ENCODE measurements at places on chromosomes 5 and 9. TPM values are rescaled to one million over a fixed set of nuclear protein-coding genes. Genes with fewer than 3 reads are reported as not detected.

DNA sequence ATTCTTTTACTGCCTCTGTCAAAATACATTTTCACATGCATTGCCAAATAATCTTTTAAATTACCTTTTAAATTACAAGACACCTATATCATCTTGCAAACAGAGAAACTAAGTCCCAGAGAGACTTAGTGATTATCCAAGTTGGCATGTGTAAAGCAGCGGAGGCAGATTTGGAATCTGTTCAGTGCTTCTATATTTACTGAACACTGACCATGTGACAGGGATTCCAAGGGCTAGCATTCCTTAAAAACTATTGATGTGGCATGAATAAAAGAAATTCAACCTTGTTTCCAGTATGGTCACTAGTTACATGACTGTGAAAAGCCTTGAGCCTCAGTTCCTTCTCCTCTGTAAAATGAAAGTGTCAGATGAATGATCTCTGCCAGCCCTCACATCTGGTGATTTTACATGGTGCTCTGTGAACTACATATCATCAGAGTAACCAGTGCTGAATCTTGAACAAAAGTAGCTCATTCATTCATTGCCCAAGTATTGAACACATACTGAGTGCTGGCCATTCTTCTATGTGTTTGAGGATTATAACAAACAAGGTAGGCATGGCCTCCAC lies 71.9 kb upstream of the PPP1R2B start:
- no peaks in the 10 kb centered on the region for H3K36me3 ChIP-seq
- no peak overlapping the region for H3K27ac ChIP-seq
- H3K27me3 ChIP-seq: no peaks in the 10 kb centered on the region
- no peak overlapping the region for H3K4me3 ChIP-seq
- H3K4me1 ChIP-seq: peaks cover 3% of the 10 kb centered on the region
- DNase-seq: no peak

DNA sequence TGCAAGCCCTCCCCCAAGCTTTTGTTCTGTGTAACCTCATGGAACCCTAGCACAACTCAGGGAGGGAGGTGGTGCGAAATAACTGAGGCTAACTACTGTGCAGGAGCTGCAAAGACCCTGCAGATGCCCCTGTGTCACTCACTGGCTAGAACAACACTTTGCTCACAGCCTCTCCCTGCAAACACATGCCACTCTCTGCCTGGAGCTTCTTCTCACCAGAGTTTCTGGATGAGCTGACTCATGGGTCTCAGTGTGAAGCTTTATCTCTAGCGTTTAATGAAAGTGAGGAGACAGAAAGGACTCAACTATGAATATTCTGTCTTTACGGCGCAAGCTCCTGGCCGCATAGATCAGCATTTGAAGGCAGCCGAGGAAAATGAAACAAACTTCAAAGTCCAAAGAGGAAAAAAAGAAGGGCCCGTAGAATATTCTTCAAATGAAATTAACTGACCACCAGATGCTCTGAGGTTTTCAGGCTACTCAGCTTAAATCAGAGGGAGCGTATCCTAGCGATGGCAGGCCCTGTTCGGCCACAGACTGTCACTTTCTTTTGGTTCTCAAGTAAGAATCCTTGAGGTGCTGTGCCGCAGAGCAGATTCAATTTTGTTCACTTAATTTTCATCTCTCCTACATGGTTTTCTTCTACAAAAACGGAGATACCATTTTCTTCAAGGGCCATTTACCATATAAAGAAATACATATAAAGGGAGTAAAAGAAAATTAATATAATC lies 77.7 kb upstream of the TAS2R1 start:
- H3K4me3 ChIP-seq: no peak overlapping the region
- H3K4me1 ChIP-seq: no peaks in the 10 kb centered on the region
- H3K27ac ChIP-seq: no peak overlapping the region
- H3K27me3 ChIP-seq: no peaks in the 10 kb centered on the region
- DNase-seq: no peak
- H3K36me3 ChIP-seq: no peaks in the 10 kb centered on the region

DNA sequence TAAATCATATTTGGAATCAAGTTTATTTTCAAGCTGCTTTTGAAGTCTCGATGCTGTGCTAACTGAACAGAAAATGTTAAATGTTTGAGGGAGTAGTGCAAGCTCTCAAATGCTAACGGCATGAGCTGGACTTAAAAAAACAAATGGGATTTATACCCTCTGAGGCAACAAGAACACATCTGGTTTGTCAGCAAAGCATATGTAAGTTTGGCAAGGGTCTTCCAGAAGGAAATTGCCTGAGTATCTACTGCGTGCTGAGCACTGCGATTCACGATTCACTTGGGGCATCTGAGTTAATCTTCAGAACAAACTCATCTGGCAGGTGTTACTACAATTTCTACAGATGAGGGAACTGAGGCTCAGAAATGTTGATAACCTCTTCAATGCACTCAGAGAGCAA lies 98.4 kb upstream of the C9orf72 start:
- no peak overlapping the region for H3K4me3 ChIP-seq
- DNase-seq: no peak
- H3K36me3 ChIP-seq: no peaks in the 10 kb centered on the region
- H3K27ac ChIP-seq: no peak overlapping the region
- peaks cover 9% of the 10 kb centered on the region for H3K4me1 ChIP-seq

GRCh38 chr9:16461137-16461840 lies 409.2 kb downstream of the BNC2 start:
- H3K36me3 ChIP-seq: no peaks in the 10 kb centered on the region
- H3K27ac ChIP-seq: no peak overlapping the region
- H3K4me3 ChIP-seq: no peak overlapping the region
- H3K27me3 ChIP-seq: no peaks in the 10 kb centered on the region

DNA sequence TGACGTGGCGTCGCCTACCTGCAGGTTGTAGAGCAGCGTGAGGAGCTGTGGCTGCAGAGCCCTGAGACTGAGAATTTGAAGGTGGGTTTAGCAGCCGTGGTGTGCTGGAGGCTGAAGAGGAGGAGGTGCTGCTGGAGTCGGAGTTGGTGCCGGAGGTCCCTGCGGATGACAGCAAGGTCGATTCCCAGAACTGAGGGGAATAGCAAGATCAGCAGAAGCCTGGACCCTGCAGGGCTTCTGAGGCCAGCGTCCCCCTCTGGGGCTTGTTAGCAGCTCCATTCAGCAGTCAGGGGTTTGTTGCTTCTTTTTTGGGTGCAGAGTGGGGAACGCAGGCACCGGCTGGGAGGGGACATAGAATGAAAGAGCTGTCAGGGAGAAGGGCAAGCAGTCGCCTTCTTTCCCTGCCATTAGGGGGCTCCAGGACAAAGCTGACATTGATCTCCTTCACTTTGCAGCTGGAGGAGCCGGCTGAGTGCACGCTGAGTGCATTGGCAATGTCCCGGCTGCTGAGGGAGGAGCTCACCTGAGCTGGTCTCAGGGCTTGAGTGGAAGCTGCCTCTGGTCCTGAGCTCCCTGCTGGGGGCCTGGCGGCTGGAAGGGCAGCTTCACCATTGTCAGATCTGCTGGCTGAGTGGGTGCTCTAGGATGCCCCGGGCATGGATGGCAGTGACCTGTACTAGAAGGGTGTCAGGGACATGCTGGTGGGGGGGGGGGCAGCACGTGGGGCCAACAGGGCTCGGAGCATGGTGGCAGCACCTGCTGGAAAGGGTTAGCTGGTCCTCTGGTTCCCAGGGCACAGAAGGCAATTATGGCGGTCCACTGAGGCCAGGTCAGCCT lies 20.8 kb downstream of the OBP2B start:
- H3K27ac ChIP-seq: no peak overlapping the region
- H3K27me3 ChIP-seq: peaks cover 30% of the 10 kb centered on the region
- no peak for DNase-seq

Gene ROPN1L
- total RNA-seq: 0.55 TPM

Gene INSL6
- not detected for total RNA-seq

Gene PCDHB5
- total RNA-seq: not detected

Gene NSD1
- 103 TPM for total RNA-seq

Gene LIFR
- total RNA-seq: 0.25 TPM

DNA sequence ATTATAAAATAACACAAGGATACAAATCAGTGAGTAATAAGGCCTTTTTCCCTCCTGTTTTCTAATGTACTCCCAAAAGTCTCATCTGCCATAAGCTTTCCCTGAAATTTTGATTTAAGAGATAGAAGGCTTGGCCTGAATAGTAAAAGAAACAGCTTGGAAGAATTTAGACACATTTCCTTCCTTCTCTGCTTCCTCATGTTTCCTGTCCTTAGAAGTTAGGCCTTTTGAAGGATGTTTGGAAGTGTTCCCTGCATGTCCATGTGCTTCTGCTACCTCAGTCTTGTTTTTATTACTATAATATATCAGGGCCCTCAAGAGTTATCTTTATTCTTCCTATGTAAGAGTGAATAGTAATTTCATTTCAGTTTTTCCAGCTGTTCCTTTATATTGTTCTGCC lies 242.7 kb downstream of the DEPDC1B start:
- H3K36me3 ChIP-seq: no peaks in the 10 kb centered on the region
- no peak overlapping the region for H3K27ac ChIP-seq
- no peak overlapping the region for H3K4me3 ChIP-seq
- H3K4me1 ChIP-seq: no peaks in the 10 kb centered on the region
- DNase-seq: no peak

- H3K36me3 ChIP-seq: no peaks in the 10 kb centered on the region
- H3K27me3 ChIP-seq: peaks cover 6% of the 10 kb centered on the region
- H3K27ac ChIP-seq: no peak overlapping the region
- H3K4me3 ChIP-seq: no peak overlapping the region
Observed at GRCh38 chr5:65479527-65479926, 2.2 kb downstream of the ADAMTS6 start.

Gene SLC4A9
- total RNA-seq: not detected

GRCh38 chr5:158824241-158824882 lies 275.4 kb downstream of the EBF1 start:
- no peak for DNase-seq
- no peaks in the 10 kb centered on the region for H3K36me3 ChIP-seq
- H3K27me3 ChIP-seq: peaks cover 3% of the 10 kb centered on the region
- no peak overlapping the region for H3K4me3 ChIP-seq

GRCh38 chr9:133592731-133593409 lies 16.3 kb downstream of the FAM163B start:
- no peaks in the 10 kb centered on the region for H3K4me1 ChIP-seq
- no peak for DNase-seq
- H3K27ac ChIP-seq: no peak overlapping the region
- H3K4me3 ChIP-seq: no peak overlapping the region
- H3K36me3 ChIP-seq: no peaks in the 10 kb centered on the region

Gene PCDHGC5
- total RNA-seq: not detected

GRCh38 chr5:55467862-55468551 lies 66.8 kb downstream of the PLPP1 start:
- H3K36me3 ChIP-seq: peaks cover 56% of the 10 kb centered on the region
- no peaks in the 10 kb centered on the region for H3K27me3 ChIP-seq
- H3K4me1 ChIP-seq: peaks cover 16% of the 10 kb centered on the region
- no peak overlapping the region for H3K27ac ChIP-seq
- no peak for DNase-seq
- H3K4me3 ChIP-seq: no peak overlapping the region

GRCh38 chr5:76561959-76562358 lies 61.2 kb downstream of the F2RL2 start:
- H3K27ac ChIP-seq: no peak overlapping the region
- no peak for DNase-seq
- no peak overlapping the region for H3K4me3 ChIP-seq
- H3K27me3 ChIP-seq: no peaks in the 10 kb centered on the region
- H3K36me3 ChIP-seq: peaks cover 38% of the 10 kb centered on the region

Gene GHR
- not detected for total RNA-seq

GRCh38 chr9:36691671-36692070 lies 119.0 kb downstream of the MELK start:
- H3K4me1 ChIP-seq: no peaks in the 10 kb centered on the region
- H3K27ac ChIP-seq: no peak overlapping the region
- H3K36me3 ChIP-seq: no peaks in the 10 kb centered on the region
- peaks cover 24% of the 10 kb centered on the region for H3K27me3 ChIP-seq
- H3K4me3 ChIP-seq: no peak overlapping the region
- DNase-seq: no peak

- no peak for DNase-seq
- H3K36me3 ChIP-seq: peaks cover 7% of the 10 kb centered on the region
- no peak overlapping the region for H3K27ac ChIP-seq
- peaks cover 13% of the 10 kb centered on the region for H3K4me1 ChIP-seq
- no peak overlapping the region for H3K4me3 ChIP-seq
- H3K27me3 ChIP-seq: no peaks in the 10 kb centered on the region
Observed at GRCh38 chr5:96720408-96720807, 58.2 kb downstream of the CAST start.

DNA sequence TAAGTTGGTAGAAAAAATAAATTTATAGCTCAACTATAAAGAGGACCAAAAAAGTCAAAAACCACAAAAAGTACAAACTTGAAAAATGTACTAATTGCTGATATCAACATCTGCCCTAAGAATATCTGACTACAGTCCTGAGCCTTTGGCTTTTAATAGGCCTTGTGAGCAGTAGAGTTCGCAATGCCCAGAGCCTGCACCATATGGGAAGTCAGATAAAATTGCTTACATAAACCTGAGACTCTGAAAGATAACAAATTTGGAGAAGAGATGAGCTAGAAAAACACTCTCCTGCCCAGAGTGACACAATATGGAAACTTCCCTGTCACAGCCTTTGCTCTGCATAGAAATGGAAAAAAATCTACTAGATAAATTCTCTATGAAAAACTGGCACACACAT lies 368.0 kb upstream of the GRIN3A start:
- no peak overlapping the region for H3K4me3 ChIP-seq
- H3K36me3 ChIP-seq: no peaks in the 10 kb centered on the region
- no peaks in the 10 kb centered on the region for H3K27me3 ChIP-seq
- H3K4me1 ChIP-seq: no peaks in the 10 kb centered on the region

- H3K27me3 ChIP-seq: no peaks in the 10 kb centered on the region
- H3K4me1 ChIP-seq: peaks cover 24% of the 10 kb centered on the region
- peaks cover 10% of the 10 kb centered on the region for H3K36me3 ChIP-seq
- no peak for DNase-seq
Observed at GRCh38 chr9:6928863-6929262, 171.1 kb downstream of the KDM4C start.

Gene PCDHA7
- not detected for total RNA-seq

Gene INSYN2B
- total RNA-seq: not detected

DNA sequence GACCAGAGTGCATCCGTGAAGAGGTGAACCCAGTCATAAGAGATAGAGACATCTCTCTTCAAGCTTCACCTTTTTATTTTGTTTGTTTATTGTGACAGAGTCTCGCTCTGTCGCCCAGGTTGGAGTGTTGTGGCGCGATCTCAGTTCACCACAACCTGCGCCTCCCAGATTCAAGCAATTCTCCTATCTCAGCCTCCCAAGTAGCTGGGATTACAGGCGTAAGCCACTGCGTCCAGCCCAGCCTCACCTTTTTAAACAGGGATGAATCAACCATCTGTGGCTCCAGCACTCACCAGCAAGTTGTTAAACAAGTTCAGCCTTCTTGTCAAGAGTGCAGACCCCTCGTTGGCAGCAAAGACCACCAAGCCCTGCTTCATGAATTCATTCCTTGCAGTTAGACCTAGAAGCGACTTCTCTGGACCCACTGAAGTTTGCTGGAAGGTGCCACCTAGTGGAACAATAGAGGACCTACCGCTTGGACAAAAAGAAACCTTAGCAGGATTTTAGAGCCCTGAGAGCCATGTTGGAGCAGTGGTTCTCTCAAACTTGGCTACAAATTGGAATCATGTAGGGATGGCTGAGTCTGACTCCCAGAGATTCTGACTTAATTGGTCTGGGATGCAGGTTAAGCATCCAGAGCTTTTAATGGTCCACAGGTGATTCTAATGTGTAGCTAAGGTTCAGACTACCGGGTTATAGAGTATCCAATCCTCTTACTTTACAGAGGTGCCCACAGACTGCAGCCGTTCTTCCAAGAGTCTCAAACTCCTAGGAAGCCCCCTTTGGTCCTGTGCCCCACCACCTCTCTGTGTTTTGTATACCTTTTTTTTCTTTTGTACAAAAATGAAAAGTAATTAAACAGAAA lies 10.5 kb upstream of the GALNT10 start:
- H3K4me3 ChIP-seq: no peak overlapping the region
- H3K27ac ChIP-seq: no peak overlapping the region
- H3K36me3 ChIP-seq: no peaks in the 10 kb centered on the region
- DNase-seq: no peak
- H3K4me1 ChIP-seq: peaks cover 16% of the 10 kb centered on the region
- H3K27me3 ChIP-seq: peaks cover 19% of the 10 kb centered on the region

All from activated T-helper 2 cell treated with anti-CD3 and anti-CD28 coated beads, Interferon-gamma antibody, Interleukin-2, Interleukin-4, amounts not matched to agents 10 μg/mL and 5 μg/mL and 100 μg/mL, durations not matched to agents 14 hours and 24 hours and 36 hours (primary cell).